ENCODE measurements at places on chromosomes 2 and 18. TPM values are rescaled to one million over a fixed set of nuclear protein-coding genes. Genes with fewer than 3 reads are reported as not detected.

Gene TRABD2A
- total RNA-seq = 0.88 TPM

Gene PLEKHH2
- total RNA-seq = 2.3 TPM

Gene C1GALT1C1L
- total RNA-seq = 4.6 TPM

Gene GCFC2
- 15.7 TPM for total RNA-seq

Gene FRZB
- 0.15 TPM for total RNA-seq

Gene CENPO
- 21.3 TPM for total RNA-seq

Gene UNC80
- total RNA-seq = not detected

Gene MERTK
- total RNA-seq = 3.4 TPM

Gene ANKAR
- 3.6 TPM for total RNA-seq

Gene DSG4
- total RNA-seq = not detected

Gene GLI2
- total RNA-seq = 11.6 TPM

Gene PPP1R1C
- 27.5 TPM for total RNA-seq

Gene MYOM1
- 1.3 TPM for total RNA-seq

Gene CDH19
- total RNA-seq = not detected

- DNase-seq = no peak
These were observed 219.2 kb downstream of the IRS1 start for GRCh38 chr2:226580403-226580802.

DNA sequence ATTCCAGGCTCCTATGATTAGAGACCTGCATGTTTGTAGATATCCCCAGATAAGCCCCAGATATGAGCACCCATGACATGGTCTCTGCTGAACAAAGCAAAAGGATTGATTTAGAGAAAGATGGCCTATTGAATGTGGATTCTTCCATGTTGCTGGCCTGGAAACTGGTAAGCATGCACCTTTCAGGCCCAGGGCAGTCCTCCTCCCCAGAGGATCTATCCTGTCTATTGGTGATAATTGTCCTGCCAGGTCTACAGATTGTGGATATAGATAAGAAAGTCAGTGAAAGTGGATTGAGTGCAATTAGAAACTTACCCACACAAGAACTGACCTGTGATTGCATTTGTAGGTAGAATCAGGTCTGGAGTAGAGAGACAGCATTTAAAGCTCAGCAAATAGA is 256.9 kb upstream of the SIX3 start:
- DNase-seq = no peak

GRCh38 chr18:36047521-36047920 is 19.8 kb downstream of the RPRD1A start:
- no peak for DNase-seq

GRCh38 chr18:48851599-48851960 is 99.2 kb downstream of the SMAD7 start:
- DNase-seq = no peak

- no peak for DNase-seq
These were observed 143.6 kb upstream of the PXDN start for GRCh38 chr2:1887915-1888314.

- DNase-seq = no peak
These were observed 65.4 kb downstream of the RIF1 start for GRCh38 chr2:151475071-151475470.

DNA sequence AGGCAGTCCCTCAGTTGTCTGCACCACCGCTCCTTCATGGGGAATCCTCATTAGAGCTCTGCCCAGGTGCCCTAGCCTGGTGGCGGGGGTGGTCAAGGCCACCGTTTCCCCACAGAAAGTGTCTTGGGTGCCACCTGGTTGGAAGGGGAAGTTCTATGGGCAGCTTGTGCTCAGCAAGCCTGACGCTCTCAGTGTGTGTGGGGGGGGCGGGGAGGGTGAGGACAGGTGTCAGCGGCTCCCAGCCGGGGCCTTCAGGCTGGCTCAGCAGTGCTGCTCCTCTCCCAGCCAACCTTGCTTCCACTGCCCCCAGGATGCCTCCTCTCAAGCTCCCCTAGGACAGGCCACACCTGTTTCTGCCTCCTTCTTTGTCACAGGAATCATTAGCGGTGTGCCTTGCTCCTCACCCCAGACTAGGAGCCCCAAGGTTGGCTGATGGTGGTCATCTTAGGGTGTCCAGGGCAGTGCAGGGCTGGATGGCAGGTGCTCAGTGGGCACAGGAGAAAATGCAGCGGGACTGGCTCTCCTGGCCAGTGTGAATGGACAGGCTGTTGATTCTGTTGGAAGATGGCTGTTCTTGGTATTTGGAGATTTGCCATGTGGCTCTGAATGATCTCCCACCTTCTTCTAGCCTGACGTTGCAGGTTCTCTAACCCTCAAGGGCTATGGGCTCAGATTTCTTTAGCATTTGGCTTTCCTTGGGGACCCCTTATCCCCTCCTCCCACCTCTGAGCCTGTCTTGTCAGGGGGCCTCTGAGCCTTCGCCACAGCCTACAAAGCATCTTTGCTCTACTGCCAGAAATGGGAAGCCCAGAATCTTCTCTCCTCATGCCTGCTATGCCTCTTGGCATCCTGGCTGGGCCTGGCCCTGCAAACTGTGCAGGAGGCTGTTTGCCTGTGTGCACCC is 185.8 kb upstream of the HS6ST1 start:
- peak; percentile 31 for DNase-seq

- no peak for DNase-seq
These were observed 1467.4 kb upstream of the NXPH2 start for GRCh38 chr2:140247451-140248195.

DNA sequence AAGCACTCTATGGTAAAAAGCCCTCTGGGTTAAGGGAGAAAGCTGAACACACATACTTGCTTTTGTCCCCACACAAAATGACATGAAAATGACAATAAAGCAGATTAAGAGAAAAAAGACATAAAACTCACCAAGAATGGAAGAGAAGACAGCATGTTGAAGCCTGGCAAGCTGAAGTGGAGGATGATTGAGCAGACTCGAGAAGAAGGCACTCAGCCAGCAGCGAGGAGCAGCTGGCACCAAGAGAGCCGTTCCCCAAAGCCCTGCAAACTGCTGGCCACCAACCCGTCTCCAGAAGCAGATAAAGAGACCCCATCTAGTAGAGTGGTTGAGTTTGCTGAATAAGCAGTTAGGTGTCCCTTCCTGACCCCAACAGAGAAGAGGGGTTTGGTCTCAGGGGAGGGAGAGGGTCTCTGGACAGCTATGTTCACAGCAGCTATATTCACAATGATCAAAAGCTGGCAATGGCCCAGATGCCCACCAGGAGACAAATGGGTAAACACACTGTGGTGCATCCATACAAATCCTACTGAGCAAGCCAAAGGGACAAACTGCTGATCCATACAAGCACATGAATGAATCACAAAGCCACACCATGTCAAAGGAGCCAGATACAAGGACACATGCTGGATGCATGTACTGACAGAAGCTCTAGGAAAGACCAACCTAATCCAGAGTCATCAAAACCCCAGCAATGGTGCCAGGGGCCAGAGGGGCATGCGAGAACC is 36.9 kb downstream of the FAM168B start:
- DNase-seq = no peak

DNA sequence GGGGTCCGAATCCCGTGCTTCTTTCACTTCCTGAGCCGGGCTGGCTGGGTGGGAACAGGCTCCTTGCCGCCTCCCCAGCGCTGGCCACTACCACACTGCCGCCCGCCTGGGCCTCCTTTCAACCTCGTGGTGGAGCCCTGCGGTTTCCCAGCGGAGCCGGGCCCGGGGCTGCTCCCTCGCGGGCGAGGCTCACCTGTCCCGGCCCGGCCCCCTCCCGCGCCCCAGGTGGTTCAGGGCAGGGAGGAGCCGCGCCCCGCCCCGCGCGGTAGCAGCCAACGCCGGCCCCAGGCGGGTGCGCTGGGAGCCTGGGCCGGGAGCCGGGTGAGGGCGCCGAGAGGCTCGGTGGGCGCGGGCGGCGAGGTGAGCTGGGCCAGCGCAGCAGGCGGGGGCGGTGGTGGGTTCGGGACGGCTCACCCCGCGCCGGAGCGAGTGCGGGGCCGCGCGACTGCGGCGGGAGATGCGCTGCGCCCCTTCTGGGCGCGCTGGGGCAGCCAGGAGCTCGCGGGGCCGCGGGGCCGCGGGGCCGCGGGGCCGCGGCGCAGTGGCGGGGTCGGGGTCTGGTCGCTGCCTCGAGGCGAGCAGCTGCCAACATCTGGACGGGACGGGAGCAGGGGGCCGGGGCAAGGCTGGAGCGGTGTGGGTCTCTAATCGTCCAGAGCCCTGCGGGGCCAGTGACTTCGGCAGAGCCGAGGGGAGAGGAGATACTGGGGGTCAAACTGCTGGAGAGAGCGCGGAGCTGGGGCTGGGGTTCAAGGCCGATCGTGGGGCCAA is at the start of gene LYPD6B:
Gene LYPD6B (plus strand): TSS at position 258 of the 771 bp plus-strand sequence. CDS start 92,250 bp downstream, outside the sequence.
- DNase-seq = peak; percentile 72

GRCh38 chr2:46297546-46298271 is 502 bp downstream of the EPAS1 start:
- DNase-seq = peak; percentile 77

DNA sequence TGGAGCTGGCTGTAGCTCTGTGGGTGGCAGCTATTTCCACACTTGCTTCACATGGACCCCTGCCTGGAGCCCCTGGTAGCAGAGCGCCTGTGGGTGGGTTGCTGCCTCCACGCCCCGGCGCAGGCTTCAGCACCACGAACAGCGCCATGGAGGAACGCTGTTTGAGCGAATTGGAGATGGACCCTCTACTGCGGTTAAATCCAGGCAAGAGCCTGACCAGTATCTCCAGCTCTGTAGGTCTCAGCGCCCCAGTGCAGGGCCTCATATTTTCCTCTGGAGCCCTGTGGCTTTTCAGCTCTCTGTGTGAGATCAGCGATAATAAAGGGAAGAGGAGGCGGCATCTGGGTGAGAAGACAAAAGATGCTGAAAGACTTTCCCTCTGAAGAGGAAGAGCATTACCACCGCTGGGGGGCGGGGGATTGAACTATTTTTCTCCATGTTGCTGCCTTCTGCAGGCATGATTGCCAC is 12.0 kb downstream of the ONECUT2 start:
- DNase-seq = no peak

GRCh38 chr2:217790681-217791392 is 212.0 kb downstream of the TNS1 start:
- DNase-seq = no peak

DNA sequence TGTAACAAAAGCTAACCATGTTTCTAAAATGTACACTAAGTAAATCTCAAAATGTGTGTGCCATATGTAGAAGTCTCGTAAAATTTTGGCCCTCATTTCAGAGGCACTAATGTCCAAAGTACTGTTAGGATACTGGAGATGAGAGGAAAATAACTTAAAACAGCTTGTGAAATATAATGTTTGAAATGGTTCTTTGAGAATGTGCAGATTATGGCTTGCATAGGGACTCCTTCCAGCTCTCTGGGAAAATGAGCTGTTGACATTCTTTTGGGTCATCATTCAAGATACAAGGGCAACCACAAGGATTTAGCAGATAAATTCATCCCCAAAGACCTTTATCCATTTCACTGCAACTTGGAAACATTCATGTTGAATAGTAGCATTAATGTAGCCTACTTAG is 38.1 kb upstream of the OTX1 start:
- DNase-seq = no peak

DNA sequence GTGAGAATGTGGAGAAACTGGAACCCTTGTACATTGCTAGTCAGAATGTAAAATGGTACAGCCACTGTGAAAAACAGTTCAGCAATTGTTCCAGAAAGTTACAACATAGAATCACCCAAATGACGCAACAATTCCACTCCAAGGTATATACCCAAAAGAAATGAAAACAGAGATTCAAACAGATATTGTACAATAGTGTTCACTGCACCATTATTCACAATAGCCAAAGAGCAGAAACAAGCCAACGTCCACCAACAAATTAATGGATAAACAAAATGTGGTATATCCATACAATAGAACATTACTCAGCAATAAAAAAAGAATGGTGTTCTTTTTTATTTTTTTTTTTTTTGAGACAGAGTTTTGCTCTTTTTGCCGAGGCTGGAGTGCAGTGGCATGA is 10.9 kb downstream of the CLASP1 start:
- DNase-seq = no peak

DNA sequence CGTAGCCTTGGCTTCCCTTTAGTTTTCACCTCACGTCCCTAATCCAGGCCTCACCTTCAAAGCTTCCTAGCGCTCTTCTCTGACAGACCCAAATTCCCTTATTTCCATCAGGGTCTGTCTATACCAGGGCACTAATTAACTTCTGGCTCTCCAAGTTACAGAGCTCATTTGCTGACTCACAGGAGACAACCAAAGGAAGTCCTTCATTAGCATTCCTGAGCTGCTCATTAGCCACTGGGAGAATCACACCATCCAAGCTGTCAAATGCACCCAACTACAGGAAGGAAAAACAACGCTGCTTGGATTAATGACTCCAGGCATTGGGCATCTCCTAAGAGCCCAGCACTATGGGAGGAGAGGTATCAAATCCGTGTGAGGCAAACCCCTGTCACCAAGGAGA is 109.8 kb upstream of the ALK start:
- DNase-seq = no peak

DNA sequence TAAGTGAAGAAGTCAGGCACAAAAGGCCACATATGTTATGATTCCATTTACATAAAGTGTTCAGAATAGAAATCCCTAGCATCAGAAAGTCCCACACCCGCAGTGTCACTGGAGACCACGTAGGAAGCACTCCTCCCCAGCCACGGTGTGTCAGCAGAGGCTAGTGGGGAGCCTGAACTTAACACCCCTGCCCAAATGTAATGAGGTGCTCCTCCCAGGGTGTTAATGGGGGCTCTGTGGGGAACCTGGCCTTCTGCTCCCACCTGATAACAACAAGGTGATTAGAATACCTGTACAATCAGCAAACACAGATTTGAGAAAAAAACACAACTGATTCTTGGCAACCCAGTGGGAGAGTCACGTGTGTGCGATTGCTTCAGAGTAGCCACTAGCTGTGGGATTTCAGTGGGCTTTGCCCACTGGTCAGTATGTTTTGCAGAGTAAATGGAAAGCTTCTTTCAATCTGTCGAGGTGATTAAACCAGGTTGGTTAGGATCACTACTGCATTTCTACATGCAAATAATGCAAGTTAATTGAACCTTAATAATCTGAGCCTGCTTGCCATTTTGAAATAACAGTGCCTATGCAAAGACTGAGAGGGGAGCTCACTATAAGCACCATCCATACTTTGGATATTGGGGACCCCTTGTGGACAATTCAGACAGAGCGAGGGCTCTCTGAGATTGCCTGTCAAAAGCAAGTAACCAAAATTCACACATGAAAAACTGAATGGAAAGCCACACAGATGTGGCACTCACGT is 20.6 kb upstream of the ATRAID start:
- peak; percentile 60 for DNase-seq

DNA sequence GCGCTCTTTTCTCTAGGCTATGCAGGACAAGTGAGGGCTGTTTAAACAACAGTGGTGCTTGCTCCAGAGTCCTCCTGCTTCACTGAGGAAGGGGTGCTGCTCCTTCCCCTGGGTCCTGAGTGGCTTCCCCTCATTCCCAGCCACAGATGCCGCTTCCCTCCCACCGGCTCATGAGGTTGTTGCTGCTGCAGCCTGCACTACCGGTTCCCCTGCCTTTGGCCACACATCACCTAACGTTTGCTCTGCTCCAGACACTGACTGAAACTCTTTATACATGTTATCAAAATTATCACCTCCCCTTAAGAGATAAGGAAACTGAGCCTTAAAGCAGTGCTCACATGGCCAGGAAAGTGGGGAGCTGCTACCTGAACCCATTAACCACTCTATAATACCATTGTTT is 130.8 kb upstream of the LGALSL start:
- no peak for DNase-seq

GRCh38 chr2:143629340-143629739 is 500.1 kb downstream of the ARHGAP15 start:
- DNase-seq = no peak

GRCh38 chr2:229930656-229931055 is 8.4 kb downstream of the FBXO36 start:
- DNase-seq = peak; percentile 46
